T-helper 1 cell (primary cell): ENCODE measurements at places on chromosomes 3 and 15.

DNA sequence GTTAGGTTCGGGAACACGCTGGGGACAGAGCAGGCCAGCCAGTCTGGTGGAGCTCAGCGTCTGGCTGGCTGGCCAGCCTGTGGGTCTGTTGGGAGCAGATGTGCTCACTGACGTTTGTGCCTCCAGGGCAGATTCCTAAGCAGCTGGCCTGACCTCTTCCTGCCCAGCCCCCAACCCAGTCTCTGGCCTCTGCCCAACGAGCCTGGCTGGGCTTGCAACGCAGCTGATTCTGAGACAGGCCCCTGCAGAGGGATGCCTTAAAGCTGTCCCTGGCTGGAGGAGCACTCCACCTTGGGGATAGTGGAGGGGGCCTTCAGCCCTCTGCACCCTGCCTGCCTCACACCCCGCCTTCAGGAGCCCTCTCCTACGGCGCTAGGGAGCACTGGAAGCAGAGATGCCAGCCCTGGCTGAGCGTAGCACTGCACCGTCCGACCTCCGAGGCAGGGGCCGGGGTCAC, 46.0 kb downstream of the KLF13 start:
- no peak for DNase-seq

DNA sequence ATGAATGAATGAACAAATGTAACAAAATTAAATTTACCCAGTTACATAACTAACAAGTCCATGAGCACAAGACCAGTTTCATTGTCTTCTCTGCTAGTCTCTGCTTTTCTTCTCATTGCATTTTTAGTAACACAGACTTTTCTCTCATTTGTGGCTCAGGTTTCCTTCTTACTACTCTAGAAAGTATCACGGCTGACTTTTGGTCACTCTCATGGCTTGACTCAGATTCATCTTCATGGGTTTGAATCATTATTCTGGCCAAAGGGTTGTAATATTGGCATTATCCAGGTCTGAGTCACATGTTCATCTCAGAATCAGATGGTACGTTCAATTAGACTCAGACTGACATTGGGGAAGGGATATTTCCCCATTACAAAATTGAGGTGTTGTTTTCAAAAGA, 121.5 kb upstream of the SATB1 start:
- DNase-seq: peak; percentile 10

DNA sequence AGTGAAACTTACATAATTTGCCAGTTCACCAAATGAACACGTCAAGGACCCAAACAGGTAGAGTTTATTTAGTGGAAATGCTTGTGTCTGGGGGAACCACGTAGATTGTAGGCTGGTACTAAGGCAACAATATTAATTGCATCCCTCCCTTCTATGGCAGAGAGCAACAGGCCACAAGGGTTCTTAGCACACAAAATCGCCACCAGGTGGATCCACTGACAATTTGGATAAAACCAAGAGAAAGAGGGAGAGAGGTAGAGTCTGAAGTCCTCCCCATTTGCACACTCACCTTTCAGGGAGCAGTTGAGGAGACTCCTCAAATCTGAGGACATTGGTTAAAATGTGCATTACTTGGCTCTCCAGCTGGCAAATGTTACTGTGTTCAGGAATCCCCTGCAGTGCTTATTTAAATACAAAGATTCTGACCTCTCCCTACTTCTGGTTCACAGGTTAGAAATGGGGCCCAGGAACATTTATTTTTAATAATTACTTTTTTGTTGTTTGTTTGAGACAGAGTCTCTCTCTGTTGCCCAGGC, 181.0 kb upstream of the FEZF2 start:
- DNase-seq: no peak

GRCh38 chr3:123318374-123318773, 116.6 kb downstream of the SEC22A start:
- DNase-seq: no peak

DNA sequence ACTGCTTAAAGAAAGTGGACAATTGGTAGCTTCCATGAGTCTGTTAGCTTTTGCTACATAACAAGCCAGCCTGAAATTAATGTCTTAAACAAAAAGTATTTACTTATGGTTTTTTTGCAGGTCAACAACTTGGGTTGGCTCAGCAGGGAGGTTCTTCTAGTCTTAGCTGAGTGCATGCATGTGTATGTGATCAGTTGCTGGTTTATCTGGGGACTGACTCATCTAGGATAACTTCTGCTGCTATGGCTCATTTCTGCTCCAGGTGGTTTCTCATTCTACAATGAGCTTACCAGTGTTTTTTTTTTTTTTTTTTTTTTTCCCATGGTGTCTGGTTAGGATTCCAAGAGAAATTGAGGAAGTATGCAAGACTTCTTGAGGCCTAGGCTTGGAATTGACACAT, 244.7 kb downstream of the NSUN3 start:
- no peak for DNase-seq

DNA sequence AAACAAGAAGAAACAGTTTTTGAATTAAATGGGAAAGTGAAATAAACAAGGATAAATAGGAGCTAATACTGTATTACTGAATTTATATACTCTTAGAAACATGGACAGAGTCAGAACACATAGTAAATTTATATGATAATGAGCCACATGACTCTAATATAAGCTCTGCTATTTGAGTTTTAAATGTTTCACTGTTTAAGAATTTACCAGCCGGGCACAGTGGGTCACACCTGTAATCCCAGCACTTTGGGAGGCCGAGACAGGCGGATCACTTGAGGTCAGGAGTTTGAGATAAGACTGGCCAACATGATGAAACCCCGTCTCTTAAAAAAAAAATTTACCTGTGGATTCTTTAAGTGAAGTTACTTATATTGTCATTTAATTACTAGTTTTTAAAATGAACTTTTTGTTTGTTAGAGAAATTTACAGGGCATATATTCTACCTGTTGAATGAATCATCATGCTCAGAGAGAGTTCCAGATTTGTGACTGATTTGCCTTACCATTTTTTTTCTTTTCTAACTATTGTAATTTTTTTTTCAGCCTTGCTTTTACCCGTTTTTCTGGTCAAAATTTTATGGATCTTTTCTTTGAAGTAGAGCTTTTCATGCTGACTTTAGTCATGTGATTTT, 125.7 kb downstream of the TCF12 start:
- no peak for DNase-seq
